ENCODE measurements at places on chromosomes 1 and 21.
A peak's percentile ranks its signal among the peaks of the same experiment; 100 is the strongest.

DNA sequence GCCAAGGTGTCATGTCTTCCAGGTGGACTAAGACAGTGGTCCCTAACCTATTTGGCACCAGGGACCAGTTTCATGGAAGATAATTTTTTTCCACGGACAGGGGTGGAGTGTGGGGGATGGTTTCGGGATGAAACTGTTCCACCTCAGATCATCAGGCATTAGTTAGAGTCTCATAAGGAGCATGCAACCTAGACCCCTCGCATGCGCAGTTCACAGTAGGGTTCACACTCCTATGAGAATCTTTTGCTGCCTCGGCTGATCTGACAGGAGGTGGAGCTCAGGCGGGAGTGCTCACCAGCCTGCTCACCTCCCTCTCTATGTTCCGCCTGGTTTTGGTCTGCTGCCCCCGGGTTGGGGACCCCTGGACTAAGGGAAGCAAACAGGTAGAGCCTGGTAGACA is 30.9 kb downstream of the LGR6 start:
- no peaks in the 10 kb centered on the region for H3K36me3 ChIP-seq
- H3K27me3 ChIP-seq = peaks cover 14% of the 10 kb centered on the region
- H3K4me1 ChIP-seq = peaks cover 15% of the 10 kb centered on the region
- H3K4me3 ChIP-seq = no peak overlapping the region

GRCh38 chr1:101330427-101331130 is 93.8 kb downstream of the S1PR1 start:
- H3K27me3 ChIP-seq = peaks cover 11% of the 10 kb centered on the region
- peaks cover 6% of the 10 kb centered on the region for H3K4me1 ChIP-seq
- H3K36me3 ChIP-seq = no peaks in the 10 kb centered on the region
- no peak for DNase-seq
- H3K4me3 ChIP-seq = no peak overlapping the region
- H3K27ac ChIP-seq = peak overlapping the region; percentile 6

DNA sequence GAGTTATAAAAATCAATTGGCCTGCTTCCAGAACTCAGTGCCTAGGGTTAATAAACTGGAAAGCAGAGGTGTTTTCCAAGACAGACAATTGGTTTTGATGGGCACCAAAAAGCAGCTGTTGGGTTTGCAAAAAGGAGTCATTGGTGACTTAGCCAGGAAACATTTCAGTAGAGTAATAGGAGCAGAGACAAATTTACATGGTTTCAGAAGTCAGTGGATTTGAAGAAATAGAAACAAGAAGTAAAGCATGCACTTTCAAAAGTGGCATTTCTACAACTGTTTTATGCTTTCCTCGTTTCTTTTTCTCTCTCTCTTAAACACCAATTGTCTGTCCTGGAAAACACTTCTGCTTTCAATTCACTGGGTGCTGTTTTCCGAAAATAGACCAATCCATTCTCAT is 87.8 kb downstream of the GLUL start:
- no peak overlapping the region for H3K4me3 ChIP-seq
- H3K27me3 ChIP-seq = no peaks in the 10 kb centered on the region
- no peak overlapping the region for H3K27ac ChIP-seq

DNA sequence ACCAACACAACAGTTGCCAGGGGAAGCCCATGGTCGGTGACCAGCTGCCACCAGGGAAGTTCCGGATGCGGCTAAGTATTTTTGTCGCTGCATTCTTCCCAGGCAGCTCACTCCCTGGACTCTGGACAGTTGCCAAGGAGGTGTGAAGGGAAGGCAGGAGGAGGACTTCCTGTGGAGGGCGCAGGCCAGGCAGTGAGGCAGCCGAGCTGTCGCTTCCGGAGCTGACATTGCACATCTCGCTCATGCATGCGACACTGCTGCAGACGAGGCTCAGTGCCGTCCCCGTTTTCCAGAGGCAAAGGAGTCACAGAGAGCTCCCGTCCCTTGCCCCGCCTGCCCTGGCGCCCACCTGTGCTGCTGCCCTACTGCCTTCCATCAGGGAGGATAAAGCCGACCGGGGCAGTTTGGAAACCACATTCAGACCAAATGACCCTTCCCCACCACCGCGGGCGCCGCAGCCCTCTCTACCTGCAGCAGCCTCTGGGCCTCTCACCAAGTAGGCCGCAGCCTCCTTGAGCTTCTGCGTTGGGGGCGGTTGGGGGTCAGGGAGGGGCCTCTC is 81.4 kb downstream of the NENF start:
- no peaks in the 10 kb centered on the region for H3K4me1 ChIP-seq
- no peak overlapping the region for H3K27ac ChIP-seq
- no peak overlapping the region for H3K4me3 ChIP-seq
- H3K27me3 ChIP-seq = peaks cover 68% of the 10 kb centered on the region
- no peaks in the 10 kb centered on the region for H3K36me3 ChIP-seq

GRCh38 chr1:30274976-30275621 is 448.3 kb downstream of the MATN1 start:
- H3K27me3 ChIP-seq = peaks cover 13% of the 10 kb centered on the region
- H3K36me3 ChIP-seq = no peaks in the 10 kb centered on the region
- H3K4me3 ChIP-seq = no peak overlapping the region
- DNase-seq = no peak
- H3K4me1 ChIP-seq = no peaks in the 10 kb centered on the region
- no peak overlapping the region for H3K27ac ChIP-seq

DNA sequence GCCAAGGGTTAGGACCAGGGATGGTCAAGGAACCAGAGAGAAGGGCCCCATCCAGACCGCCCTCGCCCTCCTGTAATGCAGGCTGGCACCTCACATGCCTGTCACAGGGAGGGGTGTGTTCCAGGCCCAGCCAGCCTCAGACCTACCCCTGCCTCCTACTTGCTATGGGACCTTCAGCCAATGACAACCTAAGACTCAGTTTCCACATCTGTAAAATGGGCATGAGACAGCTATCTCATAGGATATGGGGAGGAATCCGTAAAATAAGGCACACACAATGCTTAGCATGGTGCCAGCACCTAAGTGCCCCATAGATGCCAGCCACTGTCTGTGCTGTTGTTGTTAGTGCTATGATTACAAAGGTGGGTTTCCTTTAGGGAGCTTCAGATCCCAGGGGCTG is 7.9 kb downstream of the KIF17 start:
- no peaks in the 10 kb centered on the region for H3K4me1 ChIP-seq
- no peaks in the 10 kb centered on the region for H3K27me3 ChIP-seq
- H3K27ac ChIP-seq = no peak overlapping the region
- H3K4me3 ChIP-seq = no peak overlapping the region

GRCh38 chr1:215899901-215900300 is 332.8 kb downstream of the KCTD3 start:
- no peaks in the 10 kb centered on the region for H3K36me3 ChIP-seq
- no peak for DNase-seq
- no peak overlapping the region for H3K27ac ChIP-seq
- H3K4me3 ChIP-seq = no peak overlapping the region
- no peaks in the 10 kb centered on the region for H3K4me1 ChIP-seq

DNA sequence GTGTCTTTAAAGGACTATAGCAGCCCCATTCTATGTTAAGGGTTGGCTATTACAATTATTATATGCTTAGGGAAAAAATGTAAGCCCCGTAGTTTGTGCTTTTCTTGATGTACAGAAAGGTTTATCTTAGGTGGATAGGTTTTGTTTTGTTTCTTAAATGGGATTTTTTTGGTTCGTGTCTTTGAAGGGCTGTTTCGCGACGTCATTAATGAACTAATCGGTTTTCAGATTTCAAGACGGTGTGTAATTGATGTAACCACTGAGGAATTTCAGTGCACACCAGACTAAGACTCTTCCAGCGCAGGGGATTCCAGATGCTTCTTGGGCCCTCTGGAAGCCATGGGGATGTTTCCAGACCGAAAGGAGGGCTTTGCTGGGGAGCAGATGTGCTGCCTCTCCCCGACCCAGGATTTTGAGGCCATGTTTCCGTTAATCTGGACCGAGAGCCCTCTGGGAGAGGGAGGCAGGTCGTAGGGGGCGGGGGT is 4.8 kb upstream of the SIM2 start:
- no peaks in the 10 kb centered on the region for H3K36me3 ChIP-seq
- H3K27me3 ChIP-seq = peaks cover 78% of the 10 kb centered on the region
- no peak for DNase-seq

DNA sequence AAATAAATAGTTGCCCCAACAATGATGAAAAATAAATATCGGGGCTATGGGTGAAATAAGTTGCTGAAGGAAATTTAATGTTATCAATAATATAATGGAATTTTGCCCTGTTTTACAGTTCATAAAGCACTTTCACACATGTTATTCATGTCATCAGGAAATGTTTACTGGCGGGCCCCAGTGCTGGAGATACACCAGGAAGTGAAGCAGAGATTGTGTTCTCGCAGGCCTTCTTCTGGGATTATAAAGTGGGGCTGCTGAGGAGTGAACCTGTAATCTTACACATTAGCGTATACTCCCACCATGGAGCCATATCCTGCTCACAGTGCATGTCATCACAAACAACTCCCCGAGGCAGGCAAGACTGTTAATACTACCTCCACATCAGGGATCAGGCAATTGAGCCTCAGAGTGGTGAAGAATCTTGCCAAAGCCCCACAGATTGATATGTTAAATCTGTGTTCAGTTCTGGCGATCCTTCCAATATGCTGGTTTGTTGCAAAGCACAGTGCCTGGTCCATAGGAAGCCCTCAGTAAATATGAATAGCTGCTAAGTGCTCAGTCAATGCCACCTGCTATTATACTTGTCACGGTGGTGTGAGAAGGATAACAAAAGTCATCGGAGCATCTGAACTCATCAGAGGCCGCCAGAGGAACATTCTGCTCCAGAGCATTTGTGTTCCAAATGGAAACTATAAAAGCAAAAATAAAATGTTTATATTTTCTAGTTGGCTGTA is 104.4 kb upstream of the UBE2U start:
- no peaks in the 10 kb centered on the region for H3K36me3 ChIP-seq
- no peak overlapping the region for H3K4me3 ChIP-seq
- H3K27ac ChIP-seq = no peak overlapping the region

Data from activated CD4-positive, alpha-beta T cell treated with anti-CD3 and anti-CD28 coated beads, Interleukin-2, amount 10 ng/mL, durations not matched to agents 24 days and 14 days (primary cell).